ENCODE measurements at places on chromosomes 3 and 15.

DNA sequence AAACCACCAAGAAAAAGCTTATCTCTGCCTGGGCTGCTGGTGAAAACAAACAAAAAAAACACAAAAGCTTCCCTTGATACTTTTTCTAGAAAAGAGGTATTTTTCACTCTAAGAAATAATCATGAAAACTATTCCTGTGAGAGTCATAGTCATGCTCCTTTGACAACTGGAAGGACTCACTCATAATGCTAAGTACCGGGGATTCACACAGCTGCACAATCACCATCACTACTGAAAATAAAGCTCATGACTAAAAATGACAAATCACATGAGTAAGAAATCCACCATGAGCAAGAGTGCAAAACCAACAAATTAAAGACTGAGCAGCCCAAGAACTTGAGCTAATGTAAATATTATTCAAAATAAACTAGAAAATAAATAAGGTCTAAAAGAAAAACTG lies 10.6 kb upstream of the POU1F1 start:
- DNase-seq: no peak

DNA sequence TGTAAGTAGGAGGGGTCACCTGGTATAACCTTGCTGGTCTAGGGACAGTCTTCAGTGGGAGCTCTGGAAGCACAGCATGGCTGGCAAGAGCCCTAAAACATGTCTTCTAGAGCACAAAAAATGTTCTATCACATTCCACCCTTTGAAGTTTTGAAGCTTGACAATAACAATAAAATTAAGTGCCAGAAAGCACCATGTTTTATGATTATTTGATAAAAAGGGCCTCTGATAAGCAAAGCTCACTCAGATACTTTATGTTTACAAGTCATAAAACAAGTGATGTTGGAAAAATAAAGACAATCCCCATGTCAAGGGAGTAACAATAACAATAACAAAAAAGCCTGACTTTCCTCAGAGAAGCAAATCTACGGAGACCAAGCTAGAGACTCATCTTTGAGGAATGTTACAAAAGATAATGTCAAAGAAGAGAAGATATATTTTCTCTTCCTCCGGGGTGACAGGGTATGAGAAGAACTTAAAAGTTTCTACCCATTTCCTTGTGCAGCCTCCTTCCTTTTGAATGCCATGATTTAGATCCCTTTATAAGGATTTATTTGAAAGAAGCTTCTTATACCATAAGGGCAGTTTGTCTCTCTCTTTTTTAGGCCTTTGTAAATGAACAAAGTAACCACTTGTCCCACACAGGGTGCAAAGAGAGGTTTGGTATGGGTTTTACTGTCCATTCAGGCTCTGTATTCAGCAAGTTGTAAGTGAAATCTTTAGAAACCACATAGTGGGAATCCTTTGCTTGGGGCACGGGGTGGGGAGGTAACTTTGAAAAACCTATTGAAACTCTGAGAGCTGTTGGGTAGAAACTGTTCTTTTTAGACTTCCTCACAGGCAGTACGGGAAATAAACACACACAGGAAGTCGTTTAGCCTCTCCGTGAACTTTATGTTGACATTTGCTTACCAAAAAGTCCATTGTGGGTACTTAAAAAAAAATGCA lies 109.6 kb upstream of the RBMS3 start:
- no peak for DNase-seq

DNA sequence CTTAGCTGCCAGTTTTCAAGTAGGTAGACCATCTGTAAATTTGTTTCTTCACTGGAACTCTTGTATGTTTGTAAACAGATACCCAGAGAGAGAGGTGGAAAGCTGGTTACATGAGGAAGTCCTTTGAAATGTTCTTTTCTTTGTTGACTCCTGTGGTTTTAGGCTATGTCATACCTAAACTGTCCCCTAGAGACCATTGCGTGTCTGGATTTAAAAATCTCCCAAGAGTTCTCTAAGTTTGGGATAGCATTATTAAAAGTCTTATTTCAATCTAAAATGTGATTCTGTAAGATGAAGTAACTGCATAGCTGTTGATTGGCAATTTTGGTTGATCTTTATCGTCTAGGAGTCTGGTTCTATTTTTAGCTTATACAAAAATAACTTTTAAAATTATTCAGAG lies 127.2 kb downstream of the GHSR start:
- DNase-seq: no peak

GRCh38 chr3:171396048-171396447 lies 64.2 kb downstream of the TNIK start:
- DNase-seq: no peak

DNA sequence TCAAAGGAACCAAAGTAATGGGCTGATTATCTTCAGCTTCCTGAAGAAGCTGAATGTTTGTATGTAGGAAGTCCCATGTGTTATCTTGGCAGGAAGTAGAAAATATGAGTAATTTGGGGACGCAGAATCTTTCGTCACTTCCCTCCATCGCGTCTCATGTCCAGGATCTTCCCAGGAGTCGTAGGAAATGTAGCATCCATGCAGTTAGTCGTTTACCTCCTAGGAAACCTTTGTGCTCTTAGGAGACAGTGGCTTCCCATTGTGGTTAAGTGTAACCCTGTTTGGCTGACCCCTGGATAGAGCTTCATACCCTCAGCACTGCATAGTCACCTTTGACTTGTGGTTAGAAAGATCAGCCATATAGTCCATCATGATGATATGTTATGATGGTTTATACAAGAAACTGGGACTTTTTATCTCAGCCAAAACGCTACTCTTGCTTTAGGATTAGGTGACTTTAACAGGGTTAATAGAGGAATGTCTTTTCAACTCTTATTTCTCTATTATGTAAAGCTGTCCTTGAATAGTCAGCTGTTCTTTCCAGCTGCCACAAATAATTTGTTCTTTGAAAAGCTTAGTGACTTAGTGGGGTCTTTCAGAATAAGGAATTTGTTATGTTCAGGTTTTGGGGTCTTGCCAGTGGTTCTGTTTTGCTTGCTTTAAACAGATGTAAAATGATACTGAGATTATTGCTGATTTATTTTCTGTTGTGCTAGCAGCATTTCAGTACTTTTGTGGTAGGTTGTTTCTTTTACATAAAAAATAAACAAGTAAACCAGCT lies 92.2 kb downstream of the KLHL25 start:
- no peak for DNase-seq

- no peak for DNase-seq
These were observed 5.8 kb downstream of the CCR9 start for GRCh38 chr3:45892161-45892560.

GRCh38 chr15:45473068-45473467 lies 49.5 kb downstream of the SLC30A4 start:
- DNase-seq: no peak

DNA sequence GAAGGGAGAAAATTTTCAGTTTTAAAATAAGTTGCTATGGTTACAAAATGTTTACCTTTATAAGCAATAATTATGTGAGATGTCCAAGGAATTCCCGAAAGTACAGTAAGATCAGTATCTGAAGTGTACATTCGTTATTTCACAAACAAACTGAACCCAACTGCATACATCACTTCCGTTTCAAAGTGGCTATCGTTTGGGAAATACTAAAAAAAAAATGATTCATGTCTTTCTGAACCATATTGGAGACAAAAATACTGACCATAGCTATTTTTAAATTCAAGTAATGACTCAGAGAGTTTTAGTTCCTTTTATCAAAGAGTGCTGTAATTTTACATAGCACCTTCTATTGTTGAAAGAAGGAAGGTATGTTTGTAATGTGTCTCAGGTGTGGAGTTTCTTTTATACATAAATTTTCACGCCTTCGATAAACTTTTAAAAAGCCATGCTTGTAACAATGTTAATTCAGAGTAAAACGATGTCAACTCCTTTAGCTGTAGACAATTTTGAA lies 8.0 kb upstream of the ANKRD28 start:
- no peak for DNase-seq

- no peak for DNase-seq
These were observed 12.3 kb downstream of the BTLA start for GRCh38 chr3:112486811-112487505.

- peak; percentile 59 for DNase-seq
These were observed 3.4 kb downstream of the PARP9 start for GRCh38 chr3:122560680-122561079.

- no peak for DNase-seq
These were observed 591.5 kb downstream of the ZNF385D start for GRCh38 chr3:21159543-21159906.

GRCh38 chr15:46556559-46557379 lies 921.9 kb downstream of the SQOR start:
- DNase-seq: no peak

GRCh38 chr3:179181021-179181472 lies 32.9 kb downstream of the PIK3CA start:
- no peak for DNase-seq

GRCh38 chr3:133294253-133294652 lies 105.6 kb upstream of the BFSP2 start:
- no peak for DNase-seq

DNA sequence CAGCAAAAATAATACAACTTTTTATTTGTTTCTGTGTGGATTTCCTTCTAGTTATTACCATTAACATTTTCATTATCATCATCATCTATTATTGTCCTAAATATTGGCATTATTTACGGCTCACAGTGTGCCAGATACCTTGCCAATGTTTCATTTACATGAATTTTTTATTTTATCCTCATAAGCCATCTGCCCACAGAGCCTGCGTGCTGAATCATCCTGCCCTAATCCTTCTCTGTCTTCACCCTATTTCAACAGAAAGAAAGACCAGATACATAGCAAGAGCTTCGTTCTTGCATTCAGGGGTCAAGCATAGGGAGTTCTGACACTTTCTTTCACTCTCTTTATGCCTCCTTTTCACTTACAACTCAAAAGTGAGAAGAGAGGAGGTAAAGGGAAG lies 82.0 kb downstream of the KCNMB2 start:
- no peak for DNase-seq

GRCh38 chr3:19885468-19885867 lies 48.5 kb downstream of the EFHB start:
- no peak for DNase-seq
